Kasumi-1 (cell line): ENCODE measurements at places on chromosomes 13 and 19.
A peak's percentile ranks its signal among the peaks of the same experiment; 100 is the strongest.

- DNase-seq = no peak
These were observed 179.9 kb upstream of the TSHZ3 start for GRCh38 chr19:31529121-31529520.

DNA sequence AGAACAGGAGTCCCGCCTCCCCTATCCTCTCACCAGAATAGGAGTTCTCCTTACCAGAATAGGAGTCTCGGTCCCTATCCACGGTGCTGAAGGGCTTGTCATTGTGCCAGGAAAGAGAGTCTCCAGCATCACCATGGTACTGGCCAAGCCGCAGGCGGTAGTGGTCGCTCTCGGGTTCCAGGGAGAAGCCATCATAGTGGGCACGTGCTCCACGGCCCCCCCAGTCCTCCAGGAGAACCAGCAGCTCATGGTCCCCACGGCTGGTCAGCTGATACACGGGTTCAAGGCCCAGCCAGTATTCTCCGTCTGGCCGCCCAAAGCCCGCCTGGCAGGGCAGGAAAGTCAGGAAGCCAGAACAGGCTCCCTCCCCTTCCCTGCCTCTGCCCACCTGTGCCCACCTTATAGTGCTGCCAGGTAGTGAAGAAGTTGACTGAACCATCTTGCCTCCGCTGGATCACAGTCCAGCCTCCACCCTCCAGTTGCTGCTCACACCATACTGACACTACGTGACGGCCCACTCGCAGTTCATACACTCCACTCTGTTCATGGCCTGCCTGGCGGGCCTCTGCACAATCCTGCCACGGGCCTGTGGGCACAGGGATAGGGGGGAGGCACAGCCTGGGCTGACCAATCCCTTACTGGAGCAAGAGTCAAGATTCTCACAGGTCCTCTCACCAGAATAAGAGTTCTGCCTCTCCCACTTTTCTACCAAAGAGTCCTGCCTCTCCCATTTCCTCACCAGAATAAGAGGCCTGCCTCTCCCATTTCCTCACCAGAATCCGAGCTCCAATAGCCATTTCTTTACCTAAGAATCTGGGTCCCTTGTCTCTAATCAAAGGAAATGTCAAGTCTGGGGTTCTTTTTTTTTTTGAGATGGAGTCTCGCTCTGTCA is 7.4 kb downstream of the SHFL start:
- peak; percentile 22 for DNase-seq

DNA sequence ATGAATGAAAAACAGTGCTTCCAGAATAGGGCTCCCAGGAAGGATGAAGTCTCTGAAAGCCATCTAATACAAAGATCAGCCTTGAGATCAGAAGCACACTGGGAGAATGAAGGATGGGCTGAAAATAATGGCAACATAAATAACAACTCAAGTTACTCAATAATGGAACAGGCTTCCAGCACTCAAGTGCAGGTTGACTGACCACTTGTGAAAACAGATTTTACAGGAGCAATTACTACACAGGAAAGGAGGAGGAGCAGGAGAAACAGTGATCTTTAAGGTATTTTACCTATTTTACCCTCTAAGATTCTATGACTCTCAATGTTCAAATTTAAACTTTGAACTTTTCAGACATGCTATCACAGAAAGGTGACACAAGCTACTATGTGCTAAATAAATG is 106.0 kb downstream of the USP12 start:
- no peak for DNase-seq

- DNase-seq = peak; percentile 46
These were observed 4.6 kb upstream of the PLAUR start for GRCh38 chr19:43674596-43674995.

DNA sequence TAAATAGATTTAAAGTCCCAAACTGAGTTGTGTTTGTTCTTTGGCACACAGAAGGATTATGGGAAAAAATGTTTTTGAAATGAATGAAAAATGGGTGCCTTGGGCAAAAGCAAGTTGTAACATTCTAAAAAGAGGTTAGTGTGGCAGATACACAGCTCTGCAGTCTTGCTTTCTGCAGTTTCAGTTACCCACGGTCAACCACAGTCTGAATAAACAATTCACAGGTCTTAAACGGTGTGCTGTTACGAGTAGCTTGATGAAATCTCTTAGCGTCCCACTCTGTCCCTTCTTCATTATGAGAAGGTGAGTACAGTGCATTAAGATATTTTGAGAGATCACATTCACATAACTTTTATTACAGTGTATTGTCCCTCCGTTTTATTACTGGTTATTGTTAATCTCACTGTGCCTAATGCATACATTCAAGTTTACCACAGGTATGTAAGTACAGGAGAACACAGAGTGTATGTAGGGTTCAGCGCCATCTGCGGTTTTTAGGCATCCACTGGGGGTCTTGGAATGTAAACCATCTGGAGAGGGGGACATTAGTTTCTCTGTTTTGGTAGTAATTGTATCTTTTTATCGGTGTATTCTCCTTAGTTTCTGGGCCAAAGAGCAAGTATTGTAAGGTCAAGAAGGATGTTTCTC is 8.1 kb downstream of the FARP1 start:
- DNase-seq = no peak

DNA sequence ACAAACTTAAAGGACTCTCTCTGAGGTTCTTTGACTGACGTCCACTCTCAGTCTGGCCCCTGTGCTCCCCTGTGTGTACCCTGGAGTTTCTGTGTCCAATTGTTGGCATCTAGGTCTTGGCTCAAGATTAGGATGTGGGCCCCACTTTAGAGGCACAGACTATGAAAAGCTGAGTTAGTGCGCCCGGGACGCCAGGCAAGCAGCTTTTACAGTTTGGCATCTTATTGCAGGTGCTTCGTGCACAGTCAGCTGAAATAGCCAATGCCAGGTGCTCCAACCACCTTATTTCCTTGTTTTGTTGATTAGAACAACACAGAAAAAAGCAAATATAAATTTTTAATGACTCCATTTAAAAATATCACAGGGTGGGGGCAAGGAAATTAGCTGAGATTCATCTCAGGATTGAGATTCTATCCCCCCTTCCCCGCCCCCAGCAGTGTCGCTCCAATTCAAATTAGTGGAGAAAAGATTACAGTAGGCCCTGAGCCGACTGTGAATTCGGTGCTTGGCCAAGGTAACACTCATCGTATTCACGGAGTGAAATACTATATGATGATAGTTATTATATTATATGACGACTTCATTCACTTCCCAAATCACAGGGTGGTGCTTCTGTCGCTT is 4.3 kb downstream of the SOX1 start:
- no peak for DNase-seq

DNA sequence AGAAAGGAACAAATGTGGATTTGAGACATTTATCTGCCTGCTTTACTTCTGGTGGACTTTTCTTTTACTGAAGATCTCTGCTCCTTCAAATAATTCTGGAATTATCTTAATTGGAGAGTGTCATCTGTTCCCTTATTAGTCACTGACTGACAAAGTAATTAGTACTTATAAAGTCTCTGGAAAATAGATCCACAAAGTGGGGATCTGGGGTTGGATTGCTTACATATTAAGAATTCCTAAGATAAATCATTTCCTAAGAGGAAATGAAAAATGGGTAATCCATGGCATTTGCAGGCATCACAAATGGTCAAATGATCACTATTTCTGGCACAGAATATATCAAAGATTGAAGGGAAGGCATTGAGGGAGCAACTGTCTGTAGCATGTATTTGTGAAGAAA is 137.4 kb upstream of the SLITRK5 start:
- no peak for DNase-seq

DNA sequence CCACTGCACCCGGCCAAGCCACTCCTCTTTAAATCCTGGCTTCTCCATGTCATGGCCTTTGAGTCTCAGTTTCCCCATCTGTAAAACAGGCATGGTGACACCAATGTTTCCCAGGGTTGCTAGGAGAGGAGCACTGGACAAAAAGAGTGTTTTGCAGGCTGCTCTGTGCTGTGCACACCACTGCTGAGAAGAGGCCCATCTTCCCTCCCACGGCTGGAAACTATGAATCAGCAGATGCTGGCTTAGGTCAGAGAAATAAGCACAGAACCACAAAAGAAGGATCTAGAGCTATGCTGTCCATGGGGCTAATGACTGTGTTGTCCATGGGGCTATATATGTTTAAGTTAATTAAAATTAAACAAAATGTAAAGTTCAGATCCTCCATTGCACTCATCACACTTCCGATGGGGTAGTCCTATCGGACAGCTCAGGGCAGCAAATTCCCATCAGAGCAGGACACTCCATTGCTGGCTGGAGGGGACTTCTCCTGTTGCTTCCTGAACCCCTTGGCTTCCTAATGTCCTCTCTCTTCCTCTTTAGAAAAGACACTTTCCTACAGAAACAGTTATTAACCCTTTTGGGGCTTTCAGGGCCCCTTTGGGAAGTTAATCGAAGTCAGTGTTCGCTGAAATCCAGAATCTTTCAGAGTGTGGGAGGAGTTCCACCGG is 37.1 kb downstream of the TSHZ3 start:
- no peak for DNase-seq

GRCh38 chr19:32373585-32374295 is 28.3 kb downstream of the ZNF507 start:
- DNase-seq = no peak

- DNase-seq = no peak
These were observed 1.5 kb upstream of the TRPC4 start for GRCh38 chr13:37870895-37871550.

GRCh38 chr13:28744091-28744536 is 25.3 kb upstream of the SLC46A3 start:
- DNase-seq = no peak

DNA sequence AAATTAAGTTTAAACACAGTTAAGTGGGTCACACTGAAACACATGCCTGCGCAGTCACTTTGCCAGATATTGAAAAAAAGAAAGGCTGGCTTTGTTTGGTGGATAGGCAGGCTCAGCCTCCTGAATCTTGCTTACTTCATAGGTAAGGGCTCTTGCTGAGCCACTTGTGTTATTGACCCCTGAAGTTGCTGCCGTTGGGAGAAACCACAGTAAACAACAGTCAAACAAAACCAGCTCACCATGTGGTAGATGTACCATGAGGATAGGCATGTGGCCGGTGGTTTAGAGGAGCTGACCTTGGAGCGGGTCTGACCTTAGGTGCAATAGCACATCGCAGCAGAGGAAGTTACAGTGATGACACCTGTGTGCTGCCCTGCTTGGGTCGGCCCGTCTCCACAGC is 52.2 kb downstream of the SPATA13 start:
- DNase-seq = no peak

DNA sequence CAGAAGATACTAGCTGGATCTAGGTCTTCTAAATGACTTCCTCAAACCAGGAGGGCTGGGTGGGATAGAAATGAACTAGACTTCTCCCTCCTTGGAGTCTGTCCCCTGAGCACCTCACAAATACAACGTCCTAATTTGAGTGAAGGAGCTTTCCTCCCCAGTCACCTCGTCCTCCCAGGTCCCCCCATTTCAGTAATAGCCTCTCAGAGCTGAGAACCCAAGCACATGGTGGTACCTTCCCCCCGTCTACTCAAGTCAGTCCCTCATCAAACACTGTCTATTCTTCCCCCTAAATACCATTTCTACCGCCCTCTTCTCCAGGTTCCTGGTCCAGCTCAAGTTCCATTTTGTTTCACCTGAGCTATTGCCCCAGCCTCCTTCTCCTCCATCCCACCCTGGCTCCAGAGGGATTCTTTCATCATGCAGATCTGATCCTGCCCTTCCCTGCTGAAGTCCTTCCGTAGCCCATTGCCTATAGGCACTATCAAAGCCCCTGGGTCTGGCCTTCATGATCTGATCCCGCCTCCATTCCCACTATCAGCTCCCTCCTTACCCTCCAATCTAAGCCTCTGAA is 5.3 kb upstream of the PRKCG start:
- no peak for DNase-seq

- DNase-seq = no peak
These were observed 74.8 kb upstream of the IPO5 start for GRCh38 chr13:97878431-97879375.
